ENCODE measurements at places on chromosomes 6 and 20.

- no peak for ATAC-seq
These were observed 294.5 kb upstream of the RGS17 start for GRCh38 chr6:153425536-153425935.

DNA sequence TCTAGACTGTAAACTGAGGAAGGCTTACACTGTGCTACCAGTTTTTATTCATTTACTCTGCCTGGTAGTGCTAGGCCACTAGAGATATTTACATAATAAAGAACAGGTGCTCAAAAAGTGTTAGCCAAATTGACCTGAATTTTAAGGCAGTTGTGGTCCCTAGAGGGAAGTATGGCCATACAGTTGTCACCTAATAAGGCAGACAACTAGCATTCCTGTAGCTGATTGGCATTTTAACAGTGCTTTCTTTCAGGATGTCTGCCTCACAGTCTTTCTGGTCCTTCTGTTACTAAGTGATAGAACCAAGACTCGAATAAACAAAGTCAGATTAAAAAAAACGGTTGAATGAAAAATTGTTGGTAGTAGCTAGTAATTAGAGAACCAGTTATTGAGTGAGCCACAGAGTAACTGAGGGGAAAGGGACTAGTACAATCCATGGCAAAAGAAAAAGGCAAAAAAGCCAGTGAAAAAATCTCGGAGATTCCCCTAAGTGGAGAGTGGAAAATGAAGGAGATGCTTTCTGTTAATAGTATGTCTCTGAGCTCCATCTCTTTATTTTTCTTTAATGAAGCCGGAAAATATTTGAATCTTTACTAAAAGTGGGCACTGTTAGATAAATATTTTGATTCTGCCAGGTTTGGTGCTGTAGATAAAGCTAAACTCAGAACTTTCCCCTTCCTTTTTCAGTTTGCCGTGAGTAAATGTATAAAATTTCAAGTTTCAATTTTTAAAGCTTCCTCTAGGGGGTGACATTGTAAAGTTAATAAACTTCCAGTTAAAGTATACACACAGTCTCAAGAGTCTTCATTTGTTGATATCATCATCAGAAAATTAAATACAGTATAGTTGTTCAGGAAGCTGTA lies 9.1 kb downstream of the VTA1 start:
- peak; percentile 83 for ATAC-seq

GRCh38 chr20:34033903-34034302 lies 40.2 kb downstream of the RALY start:
- no peak for ATAC-seq

DNA sequence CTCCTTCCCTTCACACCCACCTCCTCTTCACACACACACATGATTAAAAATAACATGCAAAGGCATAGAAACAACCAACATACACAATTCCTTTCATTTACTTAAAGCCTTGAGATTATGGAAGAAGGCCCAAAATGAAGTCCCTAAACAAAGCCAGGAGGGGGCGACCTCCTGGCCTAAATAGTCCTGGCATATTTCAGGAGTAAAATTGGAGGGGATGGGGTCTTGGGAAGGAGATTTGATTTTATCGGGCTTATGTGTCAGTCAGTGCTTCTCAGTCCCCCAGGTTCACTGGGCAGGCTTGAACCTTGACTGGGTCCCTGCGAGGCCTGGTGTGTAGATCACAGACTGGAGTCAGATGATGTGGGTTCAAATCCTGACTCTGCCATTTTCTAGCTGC lies 266.4 kb downstream of the SAMD5 start:
- no peak for ATAC-seq

DNA sequence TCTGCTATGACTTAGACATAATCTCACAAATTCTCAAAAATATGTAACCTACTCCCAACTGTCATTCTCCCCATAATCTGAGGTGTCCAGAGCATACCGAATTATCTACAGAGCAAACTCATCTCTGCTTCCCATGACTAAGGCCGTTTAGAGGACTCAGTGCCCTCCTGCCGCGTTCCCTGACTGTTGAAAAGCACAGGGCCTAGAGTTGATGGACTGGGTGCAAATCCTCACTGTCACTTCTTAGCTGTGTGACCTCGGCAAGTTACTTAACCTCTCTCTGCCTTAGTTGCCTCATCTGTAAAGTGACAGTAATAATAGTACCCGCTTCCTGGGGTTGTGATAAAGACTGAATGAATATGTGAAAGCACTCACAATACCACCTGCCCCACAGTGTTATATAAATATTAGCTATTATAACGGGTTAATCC lies 4.7 kb upstream of the TUBB2A start:
- ATAC-seq = no peak

- peak; percentile 4 for ATAC-seq
These were observed 34.1 kb upstream of the ID1 start for GRCh38 chr20:31570735-31571617.

DNA sequence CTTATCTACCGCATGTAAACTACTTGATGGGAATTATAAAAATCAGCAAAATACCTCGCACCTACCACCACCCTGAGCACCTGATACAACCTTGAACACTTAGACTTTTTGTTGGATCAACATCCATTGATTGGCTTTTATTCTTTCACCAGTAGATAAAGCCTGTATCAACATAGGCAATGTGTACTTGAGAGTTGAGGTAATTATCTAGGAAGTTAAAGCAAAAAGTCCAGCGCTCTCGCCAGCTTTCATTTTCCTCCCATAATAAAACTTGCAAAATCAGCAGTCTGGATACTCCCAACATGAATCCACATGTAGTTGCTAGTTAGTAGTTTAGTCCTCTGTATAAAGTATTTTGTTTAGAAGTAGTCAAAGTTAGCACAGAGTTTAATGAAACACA lies 132.0 kb upstream of the PRDM1 start:
- ATAC-seq = no peak

DNA sequence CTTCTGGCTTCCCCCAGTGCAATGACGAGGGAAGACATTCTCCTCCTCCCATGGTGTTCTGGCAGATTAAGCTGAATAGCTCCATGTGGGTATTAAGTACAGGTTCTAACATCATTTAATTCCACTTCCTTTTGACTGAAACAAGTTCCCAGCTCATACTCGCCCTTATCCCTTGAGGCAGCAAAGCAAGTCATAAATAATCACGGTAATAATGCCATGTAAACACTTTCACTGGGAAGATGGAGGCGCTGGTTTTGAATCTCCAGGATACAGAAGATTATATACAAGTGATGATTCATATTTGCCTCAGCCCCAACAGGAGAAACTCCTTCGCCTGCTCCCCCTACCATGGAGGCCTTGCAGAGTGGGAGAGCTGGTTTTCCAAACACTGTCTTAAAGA lies 141.3 kb downstream of the PXDC1 start:
- ATAC-seq = no peak

Measured in SK-N-SH treated with all-trans-retinoic acid at 6 μM for 48 hours (cell line).